ENCODE measurements at places on chromosomes 2 and 18.

GRCh38 chr2:235168174-235168979 lies 216.6 kb downstream of the SH3BP4 start:
- DNase-seq, result no peak

DNA sequence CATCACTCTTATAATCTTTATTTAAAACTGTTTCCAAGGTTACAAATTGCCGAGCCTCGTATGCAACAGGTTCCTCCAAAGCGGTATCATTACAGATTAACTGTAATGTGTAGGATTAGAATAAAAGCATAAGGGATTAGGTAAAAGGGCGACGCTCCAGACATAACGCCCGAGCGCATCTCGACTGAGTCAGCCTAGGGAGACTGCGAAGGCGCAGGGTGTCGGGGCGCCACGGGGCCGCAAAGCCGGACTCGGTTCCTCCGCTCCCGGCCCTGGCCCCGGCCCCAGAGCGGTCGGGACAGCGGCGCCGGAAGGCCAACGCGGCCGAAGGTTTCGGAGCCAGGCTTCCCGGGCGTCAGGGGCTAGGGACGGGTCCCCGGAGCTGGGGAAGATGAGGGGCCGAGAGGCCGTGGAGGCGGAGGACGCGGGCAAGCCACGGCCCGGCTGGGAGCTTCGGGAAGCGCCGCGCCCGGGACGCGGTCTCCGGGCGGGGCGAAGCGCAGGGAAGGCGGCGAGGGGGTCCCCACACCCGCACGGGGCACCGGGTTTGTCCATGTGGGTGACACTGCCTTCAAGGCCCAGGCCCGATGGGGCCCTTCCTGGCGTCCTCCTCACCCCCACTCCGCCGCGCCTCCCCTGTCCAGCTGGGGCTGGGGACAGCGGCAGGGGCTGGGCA lies 12.9 kb upstream of the SIX3 start:
- DNase-seq, result no peak

- DNase-seq, result no peak
Observed at GRCh38 chr2:85933753-85934594, 45.2 kb upstream of the ST3GAL5 start.

- DNase-seq, result no peak
Observed at GRCh38 chr2:9053534-9053931, 50.0 kb upstream of the MBOAT2 start.

DNA sequence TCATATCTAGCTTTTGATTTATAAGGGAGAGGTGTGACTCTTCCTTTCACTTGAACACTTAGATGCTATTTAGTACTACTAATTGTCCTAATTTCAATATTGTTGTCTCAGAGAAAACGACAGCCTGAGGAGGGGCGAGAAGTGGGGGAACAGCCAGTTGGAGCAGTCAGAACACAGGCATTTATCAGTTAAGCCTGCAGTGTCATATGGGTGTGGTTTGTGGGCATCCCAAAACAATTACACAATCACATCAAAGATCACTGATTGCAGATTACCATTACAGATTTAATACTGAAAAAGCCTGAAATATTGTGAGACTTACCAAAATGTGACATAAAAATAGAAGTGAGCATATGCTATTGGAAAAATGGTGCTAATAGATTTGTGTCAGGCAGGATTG lies 15.8 kb downstream of the TMEM131 start:
- DNase-seq, result no peak

DNA sequence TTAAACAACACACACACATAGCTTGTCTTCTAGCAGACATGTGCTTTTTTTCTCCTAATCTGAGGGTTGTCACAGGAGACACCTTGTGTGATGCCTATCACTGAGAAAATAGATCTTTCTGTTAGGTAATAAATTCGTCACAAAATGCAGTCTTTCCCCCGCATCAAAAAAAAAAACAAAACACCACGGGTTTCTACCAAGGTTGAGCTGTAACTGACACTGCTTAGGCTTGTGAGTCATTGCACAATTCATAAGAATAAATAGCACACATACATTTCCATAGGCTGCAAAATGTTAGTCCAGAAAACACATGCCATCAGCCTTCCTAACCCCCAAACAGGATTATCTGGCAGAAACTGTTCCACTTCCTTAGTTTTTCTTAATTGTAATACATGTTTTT lies 6.5 kb downstream of the TMEM163 start:
- no peak for DNase-seq

DNA sequence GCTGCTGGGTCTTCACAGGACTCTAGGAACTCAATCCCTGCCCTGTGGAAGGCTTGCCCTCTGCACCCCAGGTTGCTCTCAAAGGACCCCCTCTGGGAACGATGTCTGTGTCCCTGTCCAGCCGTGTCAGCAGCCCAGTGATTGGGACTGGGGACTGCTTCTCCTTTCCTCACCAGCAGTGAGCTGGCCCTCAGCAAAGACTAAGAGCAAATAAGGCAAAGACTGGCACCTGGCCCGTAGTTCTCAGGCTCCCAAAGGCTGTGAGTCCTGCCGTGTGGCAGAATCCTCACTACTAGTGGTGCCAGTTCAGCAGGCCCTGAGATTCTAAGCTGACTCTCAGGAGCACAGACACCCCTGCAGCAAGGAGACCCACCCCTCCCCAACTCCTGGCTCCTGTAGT lies 47.8 kb downstream of the TMEM163 start:
- no peak for DNase-seq

GRCh38 chr2:232269867-232270266 lies 108.7 kb upstream of the ALPP start:
- no peak for DNase-seq

DNA sequence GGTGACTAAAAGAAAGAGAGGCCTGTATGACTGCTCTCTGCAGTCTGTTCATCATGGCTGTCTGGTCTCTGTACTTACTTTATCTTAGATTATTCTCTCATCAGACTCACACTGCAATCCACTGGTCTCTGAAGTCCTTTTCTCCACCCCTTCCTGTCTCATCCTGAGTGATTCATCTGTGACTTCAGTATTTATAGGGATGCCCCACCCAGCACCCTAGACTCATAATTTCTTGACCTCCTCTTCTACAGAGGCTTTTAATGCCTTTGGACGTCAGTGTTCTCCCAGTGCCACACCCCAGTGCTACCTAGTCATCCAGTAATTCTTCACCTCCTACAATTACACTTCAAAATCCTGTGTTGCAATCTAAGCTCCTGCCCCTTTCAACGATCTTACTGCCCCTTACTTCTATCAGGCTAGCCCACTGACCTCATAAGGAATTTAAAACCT lies 14.9 kb upstream of the ITPRID2 start:
- no peak for DNase-seq

GRCh38 chr18:24683925-24684324 lies 223.5 kb downstream of the HRH4 start:
- peak; percentile 47 for DNase-seq

DNA sequence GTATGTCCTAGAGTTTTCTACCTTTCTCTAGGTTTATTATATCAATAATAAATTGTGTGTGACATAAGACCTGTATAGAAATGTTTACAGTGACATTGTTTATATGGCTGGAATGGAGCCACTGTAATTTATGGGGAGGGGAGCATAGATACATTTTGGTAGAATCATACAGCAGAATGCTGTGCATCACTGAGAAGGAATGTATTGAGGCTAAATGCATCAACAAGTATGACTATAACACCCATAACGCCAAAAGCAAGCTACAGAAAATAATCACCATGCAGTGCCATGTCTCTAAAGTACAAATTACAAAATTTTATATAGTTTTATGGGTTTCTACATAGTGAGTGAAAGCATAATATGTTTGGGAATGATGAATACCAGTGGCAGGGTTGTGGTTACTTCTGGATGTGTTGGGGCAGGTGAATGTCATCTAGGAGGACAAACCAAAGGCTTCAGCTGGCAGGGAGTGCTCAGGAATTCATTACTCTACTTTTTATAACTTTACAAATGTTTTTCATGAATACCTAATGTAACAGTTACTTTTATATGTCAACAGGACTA lies 226.0 kb upstream of the NETO1 start:
- DNase-seq, result no peak

GRCh38 chr18:35464831-35465279 lies 32.9 kb downstream of the INO80C start:
- no peak for DNase-seq

- DNase-seq, result no peak
Observed at GRCh38 chr18:78992041-78993011, 12.7 kb downstream of the SALL3 start.

DNA sequence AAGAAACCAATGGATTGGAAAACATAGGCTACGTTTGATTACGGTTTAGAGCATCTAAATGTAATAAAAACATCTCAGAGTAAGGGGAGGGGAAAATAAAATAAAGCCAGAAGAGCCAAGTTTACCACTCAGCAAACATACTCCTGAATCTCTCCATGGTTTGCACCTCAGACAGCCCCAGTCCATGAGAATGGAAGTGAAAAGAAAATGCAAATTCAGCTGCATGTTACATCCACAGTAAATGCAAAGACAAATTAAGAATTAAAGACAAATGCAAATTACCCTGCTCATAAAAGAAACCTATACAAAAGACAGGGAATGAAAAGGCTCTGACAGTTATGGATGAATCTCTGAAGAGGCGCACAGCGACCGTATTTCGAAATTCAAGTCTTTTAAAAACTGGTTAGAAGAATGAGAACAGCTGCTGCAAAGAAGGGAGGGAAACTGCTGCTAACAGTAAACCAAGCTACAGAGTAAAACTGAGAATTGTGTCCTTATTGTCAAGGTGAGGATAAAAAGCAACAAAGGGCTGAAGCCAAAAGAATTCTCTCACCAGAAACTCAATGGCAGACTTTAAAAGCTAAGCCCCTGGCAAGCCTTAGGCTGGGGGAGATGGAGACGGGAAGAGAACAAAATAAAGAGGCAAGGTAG lies 197.9 kb upstream of the ACVR2A start:
- DNase-seq, result peak; percentile 13

GRCh38 chr2:210503725-210504191 lies 27.2 kb upstream of the LANCL1 start:
- DNase-seq, result peak; percentile 4

GRCh38 chr2:137202318-137202717 lies 437.0 kb downstream of the THSD7B start:
- no peak for DNase-seq

GRCh38 chr2:128485761-128486639 lies 167.3 kb upstream of the HS6ST1 start:
- DNase-seq, result no peak

- no peak for DNase-seq
Observed at GRCh38 chr2:229578052-229578846, 136.1 kb downstream of the DNER start.

DNA sequence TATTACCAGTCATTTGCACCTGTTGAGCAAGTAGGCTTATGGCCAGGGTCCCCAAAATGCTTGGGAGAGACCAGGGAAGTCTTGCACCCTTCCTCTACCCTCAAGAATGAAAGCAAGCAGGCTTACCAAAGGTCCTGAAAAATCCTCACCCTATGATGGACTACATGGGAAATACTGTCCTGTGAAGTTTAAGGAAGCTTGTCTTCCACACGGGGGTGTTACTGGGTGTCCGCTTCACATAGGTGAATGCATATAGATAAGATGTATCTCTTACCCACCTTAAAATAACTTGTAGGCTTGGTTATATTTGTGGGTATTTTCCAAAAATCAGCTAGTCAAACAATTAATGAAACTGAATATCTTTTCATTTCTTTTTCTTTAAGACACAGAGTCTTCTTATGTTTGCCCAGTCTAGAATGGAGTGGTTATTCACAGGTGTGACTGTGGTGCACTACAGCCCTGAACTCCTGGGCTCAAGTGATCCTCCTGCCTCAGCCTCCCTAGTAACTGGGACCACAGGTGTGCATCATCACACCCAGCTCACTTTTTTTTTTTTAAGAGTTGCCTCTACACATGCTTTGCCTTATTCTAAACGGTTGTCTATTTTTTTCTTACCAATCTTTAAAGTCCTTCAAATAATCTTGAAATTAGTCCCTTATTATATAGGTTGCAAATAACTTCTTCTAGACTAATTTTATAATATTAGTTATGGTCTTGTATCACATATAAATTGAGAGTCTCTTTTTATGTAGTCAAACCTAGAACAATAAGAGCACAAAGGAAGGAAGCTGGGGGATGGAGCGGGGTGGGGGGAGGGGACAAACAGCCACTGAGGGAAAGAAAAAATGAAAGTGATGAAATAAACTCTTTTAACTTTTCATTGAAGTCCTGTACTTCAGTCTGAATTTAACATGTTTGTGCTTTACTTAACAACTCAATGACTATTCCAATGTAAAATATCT lies 49.0 kb downstream of the CERKL start:
- no peak for DNase-seq

DNA sequence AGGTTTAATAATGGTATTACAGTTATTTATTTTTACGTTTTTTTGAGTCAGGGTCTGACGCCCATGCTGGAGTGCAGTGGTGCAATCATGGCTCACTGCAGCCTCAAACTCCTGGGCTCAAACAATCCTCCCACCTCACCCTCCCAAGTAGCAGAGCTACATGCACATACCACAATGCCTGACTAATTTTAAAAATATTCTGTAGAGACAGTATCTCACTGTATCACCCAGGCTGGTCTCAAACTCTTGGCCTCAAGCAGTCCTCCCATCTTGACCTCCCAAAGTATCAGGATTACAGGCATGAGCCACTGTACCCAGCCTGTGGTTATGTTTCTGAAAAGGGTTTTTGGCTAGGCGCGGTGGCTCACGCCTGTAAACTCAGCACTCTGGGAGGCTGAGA lies 120.8 kb downstream of the ESCO1 start:
- DNase-seq, result no peak

DNA sequence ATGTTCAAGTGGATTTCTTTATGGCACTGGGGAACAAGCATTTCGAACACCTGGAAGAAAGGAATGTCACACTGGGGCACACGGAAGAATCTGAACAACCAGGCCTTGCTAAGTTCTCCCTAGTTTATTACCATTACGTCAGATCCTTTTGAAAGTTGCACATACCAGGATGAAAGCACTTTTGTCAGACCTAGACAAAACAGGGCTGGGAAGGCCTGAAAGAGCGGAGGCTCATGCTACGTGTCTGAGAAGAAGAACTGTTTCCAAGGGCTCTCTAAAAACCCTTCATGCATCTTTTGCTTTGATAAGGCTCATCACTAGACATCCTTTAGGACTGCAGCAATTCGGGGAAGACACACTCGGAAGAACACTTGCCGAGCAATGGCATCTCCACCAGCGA lies 15.4 kb upstream of the SLC25A52 start:
- DNase-seq, result no peak

DNA sequence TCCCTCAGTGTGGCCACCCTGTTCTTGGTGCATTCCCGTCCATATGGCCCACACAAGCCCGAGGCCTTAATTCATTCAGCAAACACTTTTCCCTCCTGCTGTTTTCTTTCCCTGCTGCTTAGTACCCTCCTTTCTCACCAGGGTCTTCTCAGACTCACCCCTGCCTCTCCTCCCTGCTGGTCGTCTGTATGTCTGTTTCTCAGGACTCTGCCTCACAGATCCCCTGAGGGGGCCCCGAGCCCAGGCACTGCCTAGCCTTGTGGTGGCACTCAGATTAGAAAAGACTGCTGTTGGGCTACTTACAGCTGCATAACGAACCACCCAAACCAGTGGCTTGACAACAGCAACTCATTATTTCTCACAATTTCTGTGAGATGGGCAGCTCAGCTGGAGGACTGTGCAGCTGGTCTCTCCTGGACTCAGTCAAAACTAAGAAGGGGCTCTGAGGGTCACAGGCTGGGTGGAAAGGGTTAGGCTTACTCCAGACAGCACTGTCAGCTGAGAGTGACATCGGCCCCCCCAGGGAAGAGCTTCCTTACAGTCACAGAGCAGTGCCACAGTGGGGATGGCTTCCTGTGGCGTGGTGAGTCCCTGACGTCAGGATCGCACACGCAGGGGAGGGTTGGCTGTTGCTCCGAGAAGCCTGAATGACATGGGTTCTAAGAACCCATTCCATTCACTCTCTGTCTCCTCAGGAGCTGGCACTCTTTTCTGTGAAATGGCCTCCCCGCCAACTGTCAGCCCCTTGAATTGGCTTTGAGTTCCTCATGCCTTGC lies 139.0 kb downstream of the UXS1 start:
- no peak for DNase-seq

Measured in NCI-H2171 treated with DMSO at 0.1 percent for 48 hours (cell line).